Amniotic stem cell (primary cell): ENCODE measurements at places on chromosomes 5 and 9.

- peak; percentile 5 for DNase-seq
Observed at GRCh38 chr5:42767491-42768105, 11.0 kb downstream of the CCDC152 start.

DNA sequence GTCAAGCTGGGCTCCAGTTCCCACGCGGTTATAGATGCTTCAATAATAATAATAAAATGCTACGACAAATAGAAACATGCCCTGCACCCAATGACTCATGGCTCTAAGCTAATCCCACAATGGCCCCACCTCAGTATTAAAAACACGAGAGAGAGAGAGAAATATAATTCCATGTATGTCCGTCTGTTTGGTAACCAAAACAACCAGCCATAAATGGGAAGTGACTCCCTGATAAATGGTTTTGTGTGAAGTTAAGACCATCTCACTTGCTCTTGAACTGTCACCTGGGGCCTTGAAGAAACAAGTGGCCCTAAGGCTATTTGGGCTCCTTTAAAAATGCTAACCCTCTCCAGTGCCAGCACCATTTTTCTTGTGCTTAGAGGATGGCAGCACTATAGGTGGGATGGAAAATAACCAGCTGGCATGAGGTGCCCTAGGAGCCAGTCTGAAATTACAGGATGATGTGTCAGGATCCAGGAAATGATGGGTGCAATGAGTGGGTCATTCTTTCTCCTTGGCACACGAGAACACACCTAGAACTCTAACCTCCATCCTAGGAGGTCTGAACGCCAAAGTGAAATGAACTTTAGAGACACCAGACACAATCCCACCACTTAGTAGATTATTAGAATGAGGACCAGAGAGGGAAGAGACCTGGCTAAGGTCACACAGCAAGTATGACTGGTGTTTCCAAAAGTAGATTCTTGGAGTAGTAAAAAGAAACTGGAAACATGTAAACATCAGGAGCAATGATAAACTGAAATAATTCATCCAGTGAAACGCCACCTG, 35.7 kb upstream of the ADRB2 start:
- DNase-seq: no peak

GRCh38 chr5:173880306-173880985, 7.7 kb upstream of the CPEB4 start:
- peak; percentile 71 for DNase-seq

- no peak for DNase-seq
Observed at GRCh38 chr5:34690301-34690700, 34.2 kb downstream of the RAI14 start.

GRCh38 chr9:95028853-95029219, 288.7 kb downstream of the FANCC start:
- no peak for DNase-seq

GRCh38 chr5:118651002-118651401, 337.3 kb downstream of the DTWD2 start:
- DNase-seq: no peak

- DNase-seq: peak; percentile 36
Observed at GRCh38 chr5:179806250-179807048, at the start of gene MGAT4B. Gene MGAT4B (minus strand): TSS chr5:179806866. CDS start chr5:179806583, 283 bp downstream.

DNA sequence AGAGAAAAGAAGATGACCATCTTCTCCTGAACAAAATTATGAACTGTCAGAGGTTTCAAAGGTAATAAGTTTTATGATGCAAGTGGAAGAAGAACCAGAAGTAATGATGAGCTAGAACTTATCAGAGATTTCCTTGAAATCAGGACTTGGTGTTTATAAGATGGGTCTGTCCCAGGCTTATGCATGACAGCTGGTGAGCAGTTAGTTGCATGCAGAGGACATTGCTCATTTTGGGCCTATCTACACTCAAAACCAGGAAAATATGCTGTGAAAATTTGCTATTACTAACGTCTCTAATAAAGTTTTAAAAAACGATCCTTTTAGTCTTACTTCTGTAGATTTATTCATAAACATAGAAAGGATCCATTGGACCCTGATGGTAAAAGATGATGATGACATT, 6.6 kb upstream of the STC2 start:
- DNase-seq: no peak

GRCh38 chr9:8157683-8158324, 358.2 kb upstream of the DMAC1 start:
- DNase-seq: no peak

DNA sequence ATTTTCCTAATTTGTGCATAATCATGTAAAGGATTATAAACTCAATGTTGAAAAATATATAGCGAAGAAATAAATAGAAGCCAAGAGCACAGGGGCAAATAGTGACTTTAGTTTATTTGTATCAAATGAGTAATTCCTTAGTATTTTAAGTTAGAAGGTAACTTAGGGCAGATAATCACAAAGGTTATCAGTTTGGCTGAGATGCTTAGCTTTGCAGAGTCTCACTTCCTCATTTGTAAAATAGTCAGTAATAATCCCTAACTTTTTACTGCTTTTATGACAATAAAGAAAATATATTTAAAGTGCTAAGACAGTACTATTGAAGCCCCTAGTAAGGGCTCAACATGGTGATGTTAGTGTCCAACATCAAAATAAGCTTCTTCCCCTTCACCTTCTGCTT, 297.4 kb upstream of the TUSC1 start:
- no peak for DNase-seq

- no peak for DNase-seq
Observed at GRCh38 chr9:98219794-98220370, 27.4 kb upstream of the CORO2A start.

DNA sequence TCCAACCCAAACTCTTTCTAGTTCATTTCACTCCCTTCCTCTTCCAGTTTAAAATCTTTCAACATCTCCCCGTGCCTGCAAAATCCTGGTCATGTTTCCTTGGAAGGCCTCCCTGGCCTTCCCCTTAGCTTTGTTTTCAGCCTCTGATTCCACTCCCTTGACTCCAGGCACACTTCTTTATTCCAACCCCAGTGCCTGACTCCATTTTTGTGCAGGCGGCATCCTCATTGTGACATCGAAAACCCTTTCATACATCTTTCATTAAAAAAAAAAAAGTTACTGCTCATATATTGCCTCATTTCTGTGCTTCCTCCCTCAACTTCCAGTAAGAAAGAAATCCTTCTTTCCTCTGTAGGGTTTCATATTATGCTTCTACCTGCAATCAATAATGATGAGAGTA, 7.1 kb upstream of the TNFSF8 start:
- no peak for DNase-seq

GRCh38 chr9:89956907-89957306, 352.1 kb downstream of the GADD45G start:
- DNase-seq: no peak

DNA sequence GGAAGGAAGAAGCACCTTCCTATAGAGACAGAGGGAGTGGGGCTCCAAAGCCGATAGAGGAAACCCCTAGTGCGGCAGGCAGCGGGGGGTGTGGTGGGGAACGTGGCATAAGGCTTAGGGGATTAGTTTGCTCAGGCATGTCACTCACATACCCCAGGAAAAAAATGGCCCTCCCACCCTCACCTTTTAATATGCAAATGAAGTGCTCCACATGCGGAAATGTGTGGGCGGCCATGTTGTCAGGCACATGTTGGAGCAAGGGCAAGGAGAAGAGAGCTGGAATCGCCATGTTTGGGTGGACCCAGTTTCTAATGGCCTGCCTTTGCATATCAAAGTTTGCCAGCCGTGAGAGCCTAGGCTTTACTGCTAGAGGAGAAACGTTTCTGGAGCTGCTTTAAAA, 758.8 kb downstream of the NR2F1-AS1 start:
- DNase-seq: no peak
